ENCODE measurements at places on chromosomes 4 and X. TPM values are rescaled to one million over a fixed set of nuclear protein-coding genes. Genes with fewer than 3 reads are reported as not detected.

GRCh38 chr4:112604589-112604988 lies 32.1 kb downstream of the ZGRF1 start:
- no peak overlapping the region for H3K4me3 ChIP-seq
- no peak overlapping the region for H3K27ac ChIP-seq
- no peaks in the 10 kb centered on the region for H3K36me3 ChIP-seq
- no peaks in the 10 kb centered on the region for H3K27me3 ChIP-seq

DNA sequence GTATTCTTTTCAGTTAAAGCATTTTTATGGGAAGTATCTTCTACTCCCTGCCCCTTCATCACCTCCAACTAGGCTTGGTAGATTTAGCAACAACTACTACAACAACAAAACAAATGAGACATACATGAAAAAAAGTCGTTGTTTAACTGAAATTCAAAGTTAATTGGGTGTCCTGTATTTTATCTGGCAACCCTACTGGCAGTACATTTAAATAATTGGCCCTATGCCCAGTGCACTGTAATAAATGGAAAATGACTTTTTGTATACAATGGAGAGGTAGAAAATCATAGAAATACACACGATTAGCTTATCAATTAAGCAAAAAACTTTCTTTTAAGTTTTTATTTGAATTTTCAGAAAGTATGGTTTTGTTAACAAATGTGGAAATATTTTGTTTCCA lies 21.4 kb upstream of the CLGN start:
- H3K27me3 ChIP-seq: no peaks in the 10 kb centered on the region
- H3K4me1 ChIP-seq: no peaks in the 10 kb centered on the region
- H3K4me3 ChIP-seq: no peak overlapping the region
- peak; percentile 47 for DNase-seq

The PCYT1B gene
- 0.94 TPM for total RNA-seq

DNA sequence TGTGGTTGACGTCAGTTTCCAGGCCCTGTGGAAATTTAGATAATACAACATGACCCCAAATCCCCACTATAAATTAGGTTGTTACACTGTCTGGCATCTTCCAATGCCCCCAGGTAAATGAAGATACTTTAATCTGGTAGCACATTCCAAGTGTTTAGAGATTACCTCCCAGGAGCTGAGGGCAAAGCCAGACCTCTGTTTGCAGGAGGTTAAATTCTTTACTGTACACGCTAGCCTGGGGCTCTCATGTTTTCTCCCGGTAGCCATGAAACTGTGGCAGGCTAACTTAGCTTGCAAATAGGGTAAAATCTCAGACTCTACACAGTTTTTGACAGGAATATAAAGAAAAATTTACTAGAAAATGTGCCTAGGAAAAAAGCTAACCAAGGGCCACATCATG lies 450.0 kb downstream of the PDGFC start:
- no peak overlapping the region for H3K4me3 ChIP-seq
- H3K4me1 ChIP-seq: no peaks in the 10 kb centered on the region
- no peak for DNase-seq
- no peak overlapping the region for H3K27ac ChIP-seq
- no peaks in the 10 kb centered on the region for H3K36me3 ChIP-seq
- no peaks in the 10 kb centered on the region for H3K27me3 ChIP-seq

The DCHS2 gene
- 0.12 TPM for total RNA-seq

GRCh38 chrX:387729-388128 lies 1.0 kb upstream of the PPP2R3B start:
- peak overlapping the region; percentile 98 for H3K27ac ChIP-seq
- H3K27me3 ChIP-seq: no peaks in the 10 kb centered on the region
- no peaks in the 10 kb centered on the region for H3K36me3 ChIP-seq
- DNase-seq: no peak
- no peaks in the 10 kb centered on the region for H3K4me1 ChIP-seq
- peak overlapping the region; percentile 77 for H3K4me3 ChIP-seq

DNA sequence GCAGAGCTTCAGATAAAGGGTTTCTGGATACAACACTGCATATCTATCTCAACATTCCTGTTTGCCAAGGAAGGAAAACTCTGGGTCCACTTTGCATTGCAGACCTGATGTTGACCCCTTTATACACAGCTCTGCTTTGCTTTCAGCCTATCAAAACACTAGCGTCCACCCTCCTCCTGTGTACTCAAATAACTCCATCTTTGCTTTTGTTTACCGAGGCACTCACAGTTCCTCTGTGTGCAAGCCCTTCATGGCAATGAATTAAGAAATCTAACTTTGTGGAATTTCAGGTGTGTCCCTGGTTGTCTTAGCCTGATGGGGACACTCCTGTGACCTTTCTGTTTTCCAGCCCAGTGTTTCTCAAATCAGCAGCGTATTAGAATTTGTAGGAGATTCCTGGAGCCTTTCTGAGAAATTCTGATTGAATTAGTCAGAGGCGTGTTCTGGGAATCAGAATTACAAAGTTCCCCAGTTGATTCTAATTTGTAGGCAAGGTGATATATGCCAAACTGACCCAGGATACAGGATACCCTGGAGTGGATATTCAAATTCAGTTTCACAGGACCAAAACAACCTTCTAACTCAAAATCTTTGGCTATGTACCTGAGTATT lies 68.6 kb downstream of the DTHD1 start:
- no peaks in the 10 kb centered on the region for H3K27me3 ChIP-seq
- peak overlapping the region; percentile 56 for H3K27ac ChIP-seq
- H3K4me3 ChIP-seq: no peak overlapping the region
- no peaks in the 10 kb centered on the region for H3K36me3 ChIP-seq
- no peaks in the 10 kb centered on the region for H3K4me1 ChIP-seq
- DNase-seq: no peak

- H3K27ac ChIP-seq: no peak overlapping the region
- no peaks in the 10 kb centered on the region for H3K4me1 ChIP-seq
- no peaks in the 10 kb centered on the region for H3K36me3 ChIP-seq
- DNase-seq: no peak
- no peak overlapping the region for H3K4me3 ChIP-seq
- no peaks in the 10 kb centered on the region for H3K27me3 ChIP-seq
Measured at GRCh38 chr4:110294165-110294564, 95.8 kb upstream of the ELOVL6 start.

The ERVMER34-1 gene
- total RNA-seq: 3.0 TPM

The WWC2 gene
- 55.4 TPM for total RNA-seq

- H3K4me1 ChIP-seq: no peaks in the 10 kb centered on the region
- no peaks in the 10 kb centered on the region for H3K27me3 ChIP-seq
- no peak overlapping the region for H3K4me3 ChIP-seq
- no peak for DNase-seq
- no peaks in the 10 kb centered on the region for H3K36me3 ChIP-seq
Measured at GRCh38 chr4:63085091-63085490, 1324.2 kb downstream of the TECRL start.

DNA sequence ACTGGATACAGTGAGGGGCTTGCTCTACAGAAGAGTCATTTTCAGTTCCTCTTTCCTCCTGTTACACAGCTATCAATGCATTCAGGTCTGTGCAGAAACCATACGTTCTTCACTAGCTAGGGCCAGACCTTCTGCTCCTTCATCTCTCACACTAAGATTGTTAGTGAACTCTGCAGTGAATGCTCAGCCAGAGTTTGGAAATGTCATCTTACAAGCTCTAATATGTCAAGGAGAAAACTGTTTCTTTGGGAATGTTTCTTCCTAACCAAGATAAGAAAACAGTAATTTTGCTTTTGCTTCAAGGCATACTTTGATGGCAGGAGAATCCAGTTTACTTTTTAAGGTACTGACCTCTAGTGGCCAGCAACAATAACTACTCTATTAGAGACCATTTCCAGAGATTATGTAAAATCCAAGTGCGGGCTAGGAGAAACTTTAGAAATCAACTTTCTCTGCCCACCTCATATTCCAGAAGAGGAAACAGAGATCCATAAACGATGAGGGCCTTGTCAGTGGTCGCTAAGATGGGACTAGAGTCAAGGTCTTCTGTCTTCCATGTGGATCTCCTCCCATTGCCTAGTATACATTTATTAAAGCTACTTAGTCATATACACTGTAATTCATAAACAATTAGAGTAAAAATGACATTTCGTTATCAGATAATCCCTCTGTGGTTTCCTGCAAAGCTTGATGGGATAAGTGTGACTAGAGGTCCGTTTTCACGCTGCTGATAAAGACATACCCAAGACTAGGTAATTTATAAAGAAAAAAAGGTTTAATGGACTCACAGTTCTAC lies 12.1 kb upstream of the CC2D2A start:
- no peaks in the 10 kb centered on the region for H3K27me3 ChIP-seq
- peaks cover 14% of the 10 kb centered on the region for H3K4me1 ChIP-seq
- no peak for DNase-seq

- no peak overlapping the region for H3K4me3 ChIP-seq
- H3K4me1 ChIP-seq: no peaks in the 10 kb centered on the region
- no peak overlapping the region for H3K27ac ChIP-seq
- no peak for DNase-seq
- H3K36me3 ChIP-seq: no peaks in the 10 kb centered on the region
- no peaks in the 10 kb centered on the region for H3K27me3 ChIP-seq
Measured at GRCh38 chr4:26850528-26850927, 10.1 kb upstream of the STIM2 start.

The MED14 gene
- total RNA-seq: 44.6 TPM

The VCX2 gene
- not detected for total RNA-seq

The TSPAN6 gene
- total RNA-seq: 13.2 TPM

Data from left lung (tissue), 14 donors.